ENCODE measurements at places on chromosomes 16 and 17.

DNA sequence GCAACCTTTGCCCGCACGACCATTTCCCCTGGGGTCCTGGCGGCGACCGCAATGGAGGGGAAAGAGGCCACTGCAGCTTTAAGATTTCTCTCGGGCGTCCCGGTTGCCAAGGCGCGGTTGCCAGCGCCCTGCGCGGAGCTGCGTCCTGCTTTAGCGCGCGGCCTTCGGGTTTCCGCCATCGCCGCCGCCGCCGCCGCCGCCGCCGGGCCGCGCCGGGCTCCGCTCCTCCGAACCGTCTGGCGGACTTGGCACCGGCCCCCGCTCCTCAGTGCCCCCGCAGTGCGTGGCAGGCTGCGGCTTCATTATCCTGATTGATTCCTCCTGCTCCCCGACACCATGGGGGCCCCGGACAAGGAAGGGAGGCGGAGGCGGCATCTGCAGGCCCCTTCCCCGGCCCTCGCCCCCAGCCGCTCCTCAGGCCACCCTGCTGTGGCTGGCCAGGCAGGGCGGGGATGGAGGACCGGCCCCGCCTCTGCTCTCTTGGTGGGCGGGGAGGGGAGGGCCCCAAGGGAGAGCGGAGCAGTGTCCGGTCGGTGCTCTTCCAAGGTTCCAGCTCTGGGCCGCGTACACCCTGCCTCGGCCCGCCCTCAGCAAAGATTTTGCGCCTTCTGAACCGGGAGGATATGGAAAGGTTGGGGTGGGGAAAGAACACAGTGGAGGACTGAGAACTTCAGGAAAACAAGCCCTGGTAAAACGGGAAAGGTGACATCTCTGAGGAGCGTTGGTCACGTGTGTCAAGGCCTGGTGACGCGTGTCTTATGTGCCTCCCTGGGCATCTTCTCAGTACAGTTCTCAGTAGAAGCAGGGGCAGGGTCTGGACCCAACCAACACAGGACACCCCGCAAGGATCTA is 34.0 kb downstream of the NEUROD2 start:
- no peak for DNase-seq

DNA sequence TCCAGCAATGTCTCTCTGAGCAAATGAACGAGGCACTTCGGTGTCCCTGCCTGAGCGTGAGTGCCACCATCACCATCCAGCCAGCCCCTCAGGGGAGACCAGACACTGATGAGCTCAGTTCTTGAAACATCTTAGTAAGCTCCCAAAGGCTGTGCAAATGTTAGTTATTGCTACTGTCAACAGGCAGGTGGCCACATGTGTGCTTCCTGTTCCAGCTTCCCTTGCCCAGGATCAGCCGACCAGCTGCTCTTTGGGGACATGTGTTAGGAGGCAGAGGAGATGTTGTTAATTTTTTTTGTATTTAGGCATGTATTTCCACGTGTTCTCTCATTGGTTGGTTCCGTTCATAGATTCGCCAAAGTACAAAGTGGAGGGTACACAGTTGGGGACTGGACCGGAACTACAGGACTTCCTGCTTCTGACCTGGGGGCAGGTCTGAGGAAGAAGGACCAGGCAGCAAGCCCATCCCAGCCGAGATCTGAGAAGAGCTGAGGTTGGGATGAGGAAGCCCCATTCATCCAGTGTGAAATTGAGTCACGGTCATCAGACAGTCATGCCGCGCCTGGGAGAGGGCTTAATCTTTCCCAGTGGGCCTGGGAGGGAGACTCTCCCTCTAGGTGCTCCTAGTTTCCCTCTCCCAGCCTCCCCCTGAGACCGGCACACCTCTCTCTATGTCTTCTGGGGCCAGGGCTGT is 3.8 kb downstream of the TTYH2 start:
- no peak for DNase-seq

- DNase-seq = no peak
Observed at GRCh38 chr16:27337024-27337423, 23.2 kb downstream of the IL4R start.

- no peak for DNase-seq
Observed at GRCh38 chr16:72840631-72841381, 207.1 kb downstream of the ZFHX3 start.

GRCh38 chr16:68948230-68948910 is 105.0 kb downstream of the TANGO6 start:
- no peak for DNase-seq

- no peak for DNase-seq
Observed at GRCh38 chr17:49460401-49460800, 34.7 kb upstream of the NGFR start.

- no peak for DNase-seq
Observed at GRCh38 chr17:7562208-7562605, 488 bp downstream of the SENP3 start.

GRCh38 chr16:10090816-10091215 is 91.4 kb downstream of the GRIN2A start:
- no peak for DNase-seq

DNA sequence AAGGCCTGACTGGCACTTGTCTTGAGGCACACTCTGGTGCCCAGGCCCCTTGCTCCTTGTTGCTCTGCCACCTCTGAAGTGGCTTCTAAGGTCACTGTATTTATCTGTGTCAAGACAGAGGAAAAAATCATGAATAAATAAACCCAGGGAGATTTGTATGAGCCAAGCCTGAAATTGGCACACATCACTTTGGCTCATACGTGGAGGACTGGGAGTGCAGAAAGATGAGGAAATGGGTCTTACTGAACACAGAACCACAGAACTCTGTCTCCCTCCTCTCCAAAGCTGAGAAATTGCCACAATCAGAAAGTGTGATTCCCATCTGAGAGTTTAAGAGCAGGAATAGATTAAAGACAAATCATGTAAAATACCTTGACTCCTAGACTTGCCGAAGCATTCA is 27.1 kb upstream of the C16orf78 start:
- DNase-seq = no peak

DNA sequence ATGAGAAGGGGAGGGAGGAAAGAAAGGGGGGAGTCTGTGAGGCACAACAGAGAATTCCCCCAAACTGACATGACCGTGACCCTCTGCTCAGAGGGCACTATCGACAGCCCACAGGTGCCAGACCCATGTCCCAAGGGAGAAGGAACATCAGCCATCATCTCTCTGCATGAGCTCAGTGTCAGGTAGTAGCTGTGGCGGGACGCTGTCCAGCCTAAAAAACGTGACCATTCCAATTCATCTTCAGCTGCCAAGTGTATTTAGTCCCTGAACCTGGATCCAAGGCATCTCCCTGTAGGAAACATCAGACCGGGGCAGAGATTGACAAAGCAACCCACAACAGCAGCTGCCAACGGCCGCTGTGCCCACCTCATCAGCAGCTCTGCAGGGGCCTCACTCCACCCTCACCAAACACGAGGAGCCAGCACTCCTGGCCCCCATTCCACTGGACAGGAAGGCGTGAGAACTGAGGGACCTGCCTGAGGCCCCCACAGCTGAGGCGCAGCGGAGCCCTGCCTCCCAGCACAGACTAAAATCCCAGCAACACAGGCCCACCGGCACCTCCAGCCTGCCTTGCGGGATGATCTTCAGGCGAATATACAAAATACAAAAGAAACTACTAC is 8.6 kb downstream of the TAF1C start:
- DNase-seq = no peak

- DNase-seq = no peak
Observed at GRCh38 chr17:58066401-58066800, 16.8 kb upstream of the DYNLL2 start.

- DNase-seq = no peak
Observed at GRCh38 chr17:39647256-39647655, 10.3 kb downstream of the STARD3 start.

- no peak for DNase-seq
Observed at GRCh38 chr17:77145612-77146245, 5.0 kb downstream of the SEC14L1 start.

GRCh38 chr16:81371106-81371505 is 56.3 kb downstream of the GAN start:
- DNase-seq = no peak

DNA sequence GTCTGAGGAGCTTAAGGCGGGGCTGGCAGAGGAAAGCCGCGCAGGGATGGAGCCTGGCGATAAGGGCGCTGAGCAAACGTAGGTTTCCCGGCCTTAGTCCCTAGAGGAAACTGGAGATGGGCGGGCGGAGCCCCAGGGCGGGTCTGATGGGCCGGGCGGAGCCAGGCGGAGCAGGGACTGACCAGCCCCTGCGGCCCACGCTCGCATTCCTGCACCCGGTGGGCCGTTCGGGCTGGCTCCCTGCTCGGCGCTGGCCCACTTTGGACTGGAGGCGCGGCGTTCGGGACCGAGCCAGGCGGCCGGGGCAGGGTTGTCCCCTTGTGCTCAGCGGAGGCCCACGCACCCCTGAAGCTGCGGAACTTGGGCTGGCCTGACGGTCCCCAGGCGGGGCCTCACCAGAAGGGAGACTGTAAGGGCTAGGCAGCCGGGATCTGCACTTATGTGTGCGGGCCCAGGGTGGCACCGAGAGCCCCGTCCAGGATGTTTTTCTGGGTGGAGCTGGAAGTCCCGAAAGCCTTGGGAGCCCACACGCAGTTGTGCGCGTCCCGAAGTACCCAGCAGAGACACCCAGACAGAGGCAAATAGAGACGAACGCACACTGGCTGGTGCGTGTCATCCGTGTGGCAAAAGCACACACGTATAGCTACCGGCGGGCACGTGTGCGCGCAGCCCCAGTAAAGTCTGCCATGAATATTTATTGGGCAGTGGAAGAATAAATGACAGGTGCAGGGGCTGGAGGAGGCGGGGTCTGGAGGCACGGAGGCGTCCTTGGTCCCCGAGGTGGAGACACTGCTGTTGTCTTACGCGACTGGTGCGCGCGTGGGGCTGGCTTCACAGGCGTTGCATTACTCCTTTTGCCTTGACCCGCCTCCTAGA is 1.4 kb downstream of the PYDC1 start:
- peak; percentile 11 for DNase-seq

GRCh38 chr17:10069301-10069700 is 129.1 kb downstream of the GAS7 start:
- DNase-seq = no peak

GRCh38 chr16:54268340-54268739 is 18.2 kb downstream of the IRX3 start:
- DNase-seq = no peak

DNA sequence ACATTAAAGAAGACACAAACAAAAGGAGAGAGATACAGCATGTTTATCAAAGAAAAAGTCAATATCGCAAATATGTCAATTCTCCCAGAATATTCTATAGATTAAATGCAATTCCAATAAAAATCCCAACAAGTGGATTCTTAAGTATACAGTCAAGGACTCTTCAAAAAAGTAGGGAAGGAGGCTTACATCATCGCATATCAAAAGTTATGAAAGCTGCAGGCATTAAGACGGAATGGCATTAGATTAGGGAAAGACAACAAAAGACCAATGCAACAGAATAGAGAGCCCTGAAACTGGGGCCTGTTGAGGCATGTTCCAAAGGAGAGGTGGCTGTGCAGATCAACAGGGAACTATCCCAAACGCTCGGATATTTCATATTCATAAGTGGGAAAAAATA is 76.0 kb downstream of the MARCHF10 start:
- no peak for DNase-seq

DNA sequence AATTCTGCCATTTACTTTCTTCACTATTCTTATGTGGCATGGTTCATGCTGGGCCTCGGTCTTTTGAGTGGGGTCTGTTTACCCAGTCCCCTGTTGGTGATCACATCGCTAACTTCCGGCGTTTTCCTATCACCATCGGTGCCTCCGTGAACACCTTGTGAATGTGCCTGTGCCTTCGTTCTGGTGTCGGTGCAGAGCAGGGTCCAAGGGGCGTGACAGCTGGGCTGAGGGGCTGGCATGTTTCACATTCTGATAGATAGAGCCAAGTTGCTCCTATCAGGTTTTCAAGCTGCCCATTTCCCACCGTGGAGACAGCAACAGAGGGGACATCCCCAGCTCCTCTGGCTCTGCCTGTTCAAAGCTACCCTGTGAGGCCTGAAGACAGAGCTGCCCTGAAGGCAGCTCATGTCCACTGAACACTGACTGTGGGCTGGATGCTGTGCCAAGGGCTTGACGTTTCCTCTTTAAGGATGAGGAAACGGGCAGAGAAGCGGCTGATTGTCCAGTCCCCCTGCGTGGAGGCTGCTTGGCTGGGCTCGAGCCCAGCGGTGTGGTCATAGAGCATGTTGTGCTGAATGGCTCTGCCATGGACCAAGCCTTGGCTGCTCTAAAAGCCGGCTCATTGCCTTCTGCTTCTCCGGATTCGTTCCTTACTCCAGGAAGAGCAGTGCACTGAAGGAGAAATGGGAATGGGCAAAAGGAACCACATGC is 17.0 kb downstream of the DHODH start:
- DNase-seq = no peak

- DNase-seq = no peak
Observed at GRCh38 chr17:80421381-80422090, 6.6 kb downstream of the ENDOV start.

DNA sequence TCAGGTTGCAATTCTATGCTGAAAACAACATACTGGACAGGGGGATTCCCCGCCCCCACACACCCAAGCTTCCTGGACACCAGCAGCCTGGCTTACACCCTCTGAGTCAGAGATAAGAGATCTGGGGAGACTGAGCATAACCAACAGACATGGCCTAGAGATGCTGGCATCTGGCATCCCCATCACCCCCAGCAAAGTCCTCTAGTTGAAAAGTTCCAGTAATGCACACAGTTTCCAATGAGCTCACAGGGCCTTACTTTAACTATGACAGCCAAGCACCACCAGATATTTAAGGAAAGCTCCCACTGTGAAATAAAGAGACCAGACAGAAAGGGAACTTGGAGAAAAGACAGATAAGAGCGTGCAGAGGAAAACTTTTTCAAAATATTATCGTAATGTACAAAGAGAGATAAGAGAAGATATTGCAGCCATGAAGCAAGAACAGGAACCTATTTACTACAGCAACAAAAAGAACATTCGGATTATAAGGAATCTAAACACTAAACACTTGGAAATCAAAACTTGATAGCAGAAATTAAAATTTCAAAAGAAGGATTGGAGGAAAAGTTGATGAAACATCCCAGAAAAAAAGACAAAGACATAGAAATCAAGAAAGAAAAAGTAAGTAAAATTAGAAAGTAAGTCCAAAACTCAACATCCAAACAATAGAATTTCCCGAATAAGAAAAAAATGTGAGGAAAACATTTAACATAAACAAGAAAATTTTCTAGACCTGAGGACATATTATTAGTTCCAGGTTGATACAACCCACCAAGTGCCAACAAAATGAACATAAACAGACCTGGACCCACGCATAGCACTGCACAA is 17.2 kb upstream of the ALOX15 start:
- peak; percentile 13 for DNase-seq

- DNase-seq = no peak
Observed at GRCh38 chr16:12869698-12870427, 31.5 kb upstream of the SHISA9 start.

GRCh38 chr17:81499601-81499970 is 13.0 kb downstream of the ACTG1 start:
- no peak for DNase-seq

DNA sequence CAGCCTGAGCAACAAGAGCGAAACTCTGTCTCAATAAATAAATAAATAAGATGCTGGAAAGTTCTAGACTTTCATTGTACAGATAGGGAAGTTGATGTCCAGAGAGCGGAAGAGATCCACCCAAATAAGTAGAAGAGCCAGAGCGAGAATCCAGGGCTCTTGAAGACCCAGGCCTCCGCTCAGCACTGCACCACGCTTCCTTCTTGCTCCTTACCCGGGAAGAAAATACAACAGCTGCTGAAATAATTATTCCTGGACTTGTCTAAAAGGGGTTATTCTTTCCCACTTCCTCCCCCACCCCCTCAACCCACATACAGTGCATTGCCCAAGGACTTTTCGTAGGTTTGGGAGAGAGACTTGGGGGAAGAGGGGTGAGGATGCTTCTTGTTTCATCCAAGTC is 26.7 kb downstream of the CDK5RAP3 start:
- no peak for DNase-seq

GRCh38 chr16:11075163-11075562 is 130.8 kb downstream of the CLEC16A start:
- DNase-seq = no peak

- no peak for DNase-seq
Observed at GRCh38 chr17:78226759-78227454, 4.5 kb upstream of the TMEM235 start.
